ENCODE measurements at places on chromosomes 16 and 17. TPM values are rescaled to one million over a fixed set of nuclear protein-coding genes. Genes with fewer than 3 reads are reported as not detected.

DNA sequence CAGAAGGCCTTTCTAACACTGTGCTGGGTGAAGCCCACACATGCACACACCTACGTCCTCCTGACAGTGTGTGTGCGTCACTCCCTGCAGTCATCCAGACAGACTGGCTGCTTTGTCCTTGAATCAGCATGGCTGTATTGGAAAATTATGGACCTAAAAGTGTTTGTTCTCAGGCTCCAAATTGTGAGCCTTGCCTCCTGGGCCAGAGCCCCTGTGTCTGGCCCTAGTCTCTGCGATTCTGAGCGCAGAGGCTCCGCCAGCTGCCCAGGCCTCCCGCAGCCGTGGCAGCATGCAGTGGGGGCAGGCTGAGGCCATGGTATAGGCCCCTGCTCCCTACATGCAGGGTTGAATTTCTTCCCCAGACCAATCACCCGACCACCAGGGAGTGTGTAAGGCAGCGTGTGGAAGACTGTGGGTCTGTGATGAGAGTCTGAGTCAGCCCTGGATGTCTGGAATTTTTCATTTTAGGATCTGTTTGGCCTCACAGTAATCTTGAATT, 166.9 kb downstream of the LGALS9B start:
- H3K27me3 ChIP-seq, result no peaks in the 10 kb centered on the region
- H3K4me3 ChIP-seq, result no peak overlapping the region
- H3K36me3 ChIP-seq, result peaks cover 13% of the 10 kb centered on the region
- no peaks in the 10 kb centered on the region for H3K4me1 ChIP-seq
- no peak overlapping the region for H3K27ac ChIP-seq

GPR139 gene
- total RNA-seq, result 1.8 TPM

DNA sequence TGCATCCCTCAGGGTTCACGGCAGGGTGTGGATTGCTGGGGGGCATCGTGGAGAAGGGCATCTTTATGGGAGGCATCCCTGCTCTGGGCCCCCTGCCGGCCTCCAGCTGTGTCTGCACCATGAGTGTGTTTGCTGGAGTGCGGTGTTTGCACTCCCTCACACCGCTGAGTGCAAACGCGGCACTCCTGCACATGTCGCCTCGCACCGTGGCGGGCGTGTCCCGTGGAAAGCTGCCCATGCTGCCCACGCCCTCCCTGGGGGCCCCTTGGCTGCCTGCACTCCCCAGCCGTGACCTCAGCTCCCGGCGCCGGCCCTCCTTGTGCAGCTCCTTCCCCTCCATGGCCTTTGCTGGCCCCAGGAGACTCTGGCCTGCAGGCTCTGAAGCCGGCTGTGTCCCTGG, 74.6 kb upstream of the ZNF750 start:
- no peak overlapping the region for H3K27ac ChIP-seq
- DNase-seq, result no peak
- H3K36me3 ChIP-seq, result 0 out of 2 replicates have a peak, but pooled peaks cover 3% of the 10 kb centered on the region
- H3K4me3 ChIP-seq, result no peak overlapping the region
- no peaks in the 10 kb centered on the region for H3K27me3 ChIP-seq

- H3K4me3 ChIP-seq, result peak within 1 kb of the TSS; percentile 91
- peak; percentile 98 for DNase-seq
- no peaks in the 10 kb centered on the region for H3K27me3 ChIP-seq
- H3K36me3 ChIP-seq, result no peaks in the 10 kb centered on the region
These were observed at the start of gene SLC16A5 for GRCh38 chr17:75087558-75088453. Gene SLC16A5, plus strand, starts transcription at chr17:75087954. Its CDS starts 5,683 bp downstream, at chr17:75093637.

- H3K4me3 ChIP-seq, result no peak overlapping the region
- no peaks in the 10 kb centered on the region for H3K36me3 ChIP-seq
- DNase-seq, result no peak
- H3K27me3 ChIP-seq, result no peaks in the 10 kb centered on the region
- no peaks in the 10 kb centered on the region for H3K4me1 ChIP-seq
- no peak overlapping the region for H3K27ac ChIP-seq
These were observed 100.0 kb upstream of the ZNF469 start for GRCh38 chr16:88282564-88283395.

HES7 gene
- 0.14 TPM for total RNA-seq

- no peak overlapping the region for H3K27ac ChIP-seq
- no peaks in the 10 kb centered on the region for H3K36me3 ChIP-seq
- no peak overlapping the region for H3K4me3 ChIP-seq
- peak; percentile 19 for DNase-seq
- peaks cover 32% of the 10 kb centered on the region for H3K4me1 ChIP-seq
- peaks cover 100% of the 10 kb centered on the region for H3K27me3 ChIP-seq
These were observed 5.8 kb upstream of the HOXB9 start for GRCh38 chr17:48631693-48632578.

SENP3 gene
- total RNA-seq, result 138 TPM

BBS2 gene
- total RNA-seq, result 25.2 TPM

DNA sequence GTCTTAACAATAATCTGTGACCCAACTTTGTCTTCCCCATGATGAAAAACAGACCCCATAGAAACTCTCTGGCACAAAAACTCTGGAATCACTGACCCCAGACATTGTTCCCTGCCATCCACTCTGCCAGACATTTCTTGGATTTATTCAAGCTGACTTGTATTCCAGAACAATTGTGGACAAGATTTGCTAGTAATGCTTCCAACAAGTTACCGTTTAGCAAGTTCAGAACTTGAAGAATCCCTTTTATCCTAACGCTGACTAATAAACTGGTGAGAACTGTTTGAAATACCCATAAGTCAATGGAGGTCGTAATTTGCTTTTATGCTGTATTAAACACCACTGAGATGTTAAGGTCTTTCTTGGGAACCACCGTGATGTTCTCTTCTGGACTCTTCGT, 10.5 kb downstream of the HSBP1 start:
- H3K4me3 ChIP-seq, result no peak overlapping the region
- no peak for DNase-seq
- no peak overlapping the region for H3K27ac ChIP-seq
- H3K4me1 ChIP-seq, result peaks cover 11% of the 10 kb centered on the region
- no peaks in the 10 kb centered on the region for H3K36me3 ChIP-seq

CCL14 gene
- total RNA-seq, result not detected

GRCh38 chr17:80229011-80229410, 8.8 kb downstream of the SLC26A11 start:
- DNase-seq, result no peak
- peaks cover 7% of the 10 kb centered on the region for H3K4me1 ChIP-seq
- no peak overlapping the region for H3K27ac ChIP-seq
- H3K4me3 ChIP-seq, result no peak overlapping the region
- H3K36me3 ChIP-seq, result peaks cover 12% of the 10 kb centered on the region
- no peaks in the 10 kb centered on the region for H3K27me3 ChIP-seq

GRCh38 chr16:67445913-67446907, 15.3 kb downstream of the HSD11B2 start:
- H3K36me3 ChIP-seq, result no peaks in the 10 kb centered on the region
- no peak for DNase-seq
- no peaks in the 10 kb centered on the region for H3K27me3 ChIP-seq
- H3K4me3 ChIP-seq, result no peak overlapping the region

DNA sequence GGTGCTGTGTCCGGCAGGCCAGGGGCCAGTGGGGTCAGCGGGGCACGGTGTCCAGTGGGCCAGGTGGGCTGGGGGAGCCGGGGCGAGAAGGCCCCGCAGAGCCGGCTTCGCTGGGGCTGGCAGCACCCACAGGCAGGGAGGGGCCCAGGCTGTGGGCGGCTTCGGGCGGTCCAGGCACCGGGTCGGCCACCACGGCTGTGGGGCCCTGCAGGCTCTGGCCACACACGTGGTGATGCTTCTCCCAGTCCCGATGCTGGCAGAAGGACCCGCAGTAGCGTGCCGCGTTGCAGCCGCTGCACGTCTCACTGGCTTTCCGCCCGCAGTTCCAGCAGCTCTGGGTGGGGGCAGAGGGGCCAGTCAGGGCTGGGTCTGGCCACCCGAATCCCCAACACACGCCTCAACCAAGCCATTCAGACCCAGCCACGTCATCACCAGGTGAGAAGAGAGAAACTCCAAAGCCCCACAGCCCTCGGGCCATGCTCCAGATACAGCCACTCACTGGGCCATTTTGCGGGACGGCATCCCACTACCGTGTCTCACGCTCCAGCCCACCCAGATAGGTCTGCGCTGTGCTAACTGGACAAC, 10.6 kb upstream of the PABPN1L start:
- H3K4me1 ChIP-seq, result no peaks in the 10 kb centered on the region
- no peak for DNase-seq
- H3K27ac ChIP-seq, result no peak overlapping the region
- no peaks in the 10 kb centered on the region for H3K36me3 ChIP-seq

GRCh38 chr16:48123104-48123788, 32.5 kb downstream of the ABCC12 start:
- H3K36me3 ChIP-seq, result no peaks in the 10 kb centered on the region
- H3K27ac ChIP-seq, result no peak overlapping the region
- H3K4me3 ChIP-seq, result no peak overlapping the region
- H3K4me1 ChIP-seq, result no peaks in the 10 kb centered on the region

CES5A gene
- not detected for total RNA-seq

ENPP7 gene
- total RNA-seq, result not detected

TMEM101 gene
- total RNA-seq, result 38.4 TPM

IL34 gene
- 4.6 TPM for total RNA-seq

GRCh38 chr16:71288570-71288889, 672 bp downstream of the CMTR2 start:
- H3K36me3 ChIP-seq, result no peaks in the 10 kb centered on the region
- H3K4me3 ChIP-seq, result peak overlapping the region; percentile 94
- H3K27me3 ChIP-seq, result no peaks in the 10 kb centered on the region
- peak overlapping the region; percentile 99 for H3K27ac ChIP-seq

SLC12A3 gene
- total RNA-seq, result not detected

KRTAP1-1 gene
- not detected for total RNA-seq

DNA sequence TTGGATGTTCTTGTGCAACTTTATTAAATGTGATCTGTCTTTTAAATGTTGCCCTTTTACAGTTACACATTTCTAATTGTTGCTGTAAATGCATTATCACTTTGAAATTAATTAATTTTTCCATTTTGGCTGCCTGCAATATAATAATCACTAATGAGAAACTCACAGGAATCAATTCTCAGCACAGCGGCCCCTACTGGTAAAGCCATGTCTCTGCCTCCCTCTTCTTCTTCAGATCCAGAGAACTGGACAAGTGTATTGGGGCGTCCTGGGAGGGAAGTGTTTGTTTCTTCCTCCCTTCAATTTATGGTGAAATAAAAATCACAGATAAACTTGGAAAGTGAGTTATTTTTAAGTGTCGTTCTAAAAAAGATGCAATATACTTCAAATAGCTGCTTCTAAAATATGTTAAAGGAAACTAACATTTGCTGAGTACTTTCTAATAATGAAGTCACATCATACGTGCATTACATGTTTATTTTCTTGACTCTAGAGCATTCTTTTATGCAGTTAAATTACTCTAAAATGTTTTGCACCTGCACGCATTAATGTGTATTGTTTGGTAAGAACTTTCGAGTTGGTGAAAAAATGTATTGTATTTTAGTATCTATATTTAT, 338.0 kb downstream of the WWOX start:
- H3K36me3 ChIP-seq, result no peaks in the 10 kb centered on the region
- H3K4me1 ChIP-seq, result no peaks in the 10 kb centered on the region
- no peak overlapping the region for H3K4me3 ChIP-seq
- no peaks in the 10 kb centered on the region for H3K27me3 ChIP-seq

- no peak overlapping the region for H3K4me3 ChIP-seq
- no peak overlapping the region for H3K27ac ChIP-seq
- no peaks in the 10 kb centered on the region for H3K36me3 ChIP-seq
- no peaks in the 10 kb centered on the region for H3K27me3 ChIP-seq
These were observed 54.6 kb downstream of the ACTG1 start for GRCh38 chr17:81457917-81458555.

DNA sequence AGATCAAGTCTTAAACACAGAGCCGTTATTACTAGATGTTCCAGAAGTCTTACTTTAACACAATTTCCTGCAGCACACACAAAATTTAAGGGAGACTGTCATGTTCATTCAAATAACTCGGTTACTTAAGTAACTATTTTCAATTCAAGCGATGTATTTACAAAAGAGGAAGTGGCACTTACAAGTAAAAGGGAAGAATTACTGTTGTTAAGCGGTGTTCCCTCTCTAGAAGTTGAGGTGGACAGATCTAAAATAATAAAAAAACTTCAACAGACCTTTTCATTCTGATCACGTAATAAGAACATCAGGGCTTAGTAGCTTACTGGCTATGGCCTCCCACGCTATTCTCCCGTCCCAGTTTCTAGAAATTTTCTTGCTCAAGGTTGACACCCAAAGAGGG, 26.2 kb upstream of the TXNDC11 start:
- no peak overlapping the region for H3K4me3 ChIP-seq
- no peaks in the 10 kb centered on the region for H3K4me1 ChIP-seq
- H3K27ac ChIP-seq, result peak overlapping the region; percentile 57
- no peak for DNase-seq

GRCh38 chr16:85615852-85616606, 2.9 kb downstream of the GSE1 start:
- DNase-seq, result peak; percentile 93
- peaks cover 33% of the 10 kb centered on the region for H3K4me1 ChIP-seq
- no peaks in the 10 kb centered on the region for H3K36me3 ChIP-seq
- peak overlapping the region; percentile 84 for H3K4me3 ChIP-seq
- no peaks in the 10 kb centered on the region for H3K27me3 ChIP-seq
- H3K27ac ChIP-seq, result 0 out of 2 replicates have a peak overlapping the region, but pooled peaks have one; percentile 59

- peak; percentile 76 for DNase-seq
- peaks cover 13% of the 10 kb centered on the region for H3K4me1 ChIP-seq
- peak overlapping the region; percentile 75 for H3K4me3 ChIP-seq
- no peaks in the 10 kb centered on the region for H3K27me3 ChIP-seq
- H3K36me3 ChIP-seq, result 0 out of 2 replicates have a peak, but pooled peaks cover 3% of the 10 kb centered on the region
These were observed 1.3 kb downstream of the TIMP2 start for GRCh38 chr17:78923660-78924453.
